ENCODE measurements at places on chromosomes 2 and 18.

- DNase-seq = no peak
These were observed 214.0 kb upstream of the KCNJ3 start for GRCh38 chr2:154484338-154485099.

DNA sequence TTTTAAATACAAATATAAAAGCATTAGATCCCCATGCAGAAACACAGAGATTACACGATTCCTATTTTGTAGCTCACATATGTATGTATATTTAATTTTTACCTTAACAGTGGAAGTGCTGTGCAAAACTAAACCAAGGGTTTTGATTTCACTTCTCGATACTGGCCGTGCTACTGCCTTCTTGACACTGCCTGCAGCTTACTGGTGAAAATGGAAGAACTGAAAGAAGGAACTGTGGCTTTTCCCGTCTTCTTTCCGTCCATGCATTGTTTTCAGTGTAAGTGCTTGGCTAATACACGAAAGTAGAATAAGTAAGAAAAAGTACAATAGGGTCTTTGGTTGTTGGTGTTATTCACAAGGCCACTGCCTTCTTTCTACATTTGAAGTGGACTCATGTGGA, 129.5 kb downstream of the NDUFA10 start:
- no peak for DNase-seq

GRCh38 chr2:224894356-224894755, 147.9 kb downstream of the DOCK10 start:
- DNase-seq = peak; percentile 52

- no peak for DNase-seq
These were observed 129.3 kb downstream of the NUP35 start for GRCh38 chr2:183253441-183254130.

DNA sequence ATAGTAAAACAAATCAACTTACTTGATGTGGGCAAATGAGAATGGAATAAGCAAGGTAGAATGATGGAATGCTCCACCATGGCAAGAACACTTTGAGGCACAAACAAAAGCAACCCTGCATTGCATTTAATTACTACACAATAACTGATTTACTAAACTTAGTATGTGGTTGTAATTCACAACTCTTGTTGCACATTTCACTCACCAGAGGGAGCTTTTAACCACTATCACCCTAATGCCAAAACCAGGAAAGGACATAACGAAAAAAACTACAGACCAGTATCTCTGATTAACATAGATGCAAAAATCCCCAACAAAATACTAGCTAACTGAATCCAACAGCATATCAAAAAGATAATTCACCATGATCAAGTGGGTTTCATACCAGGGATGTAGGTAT, 659.8 kb downstream of the CPS1 start:
- no peak for DNase-seq

DNA sequence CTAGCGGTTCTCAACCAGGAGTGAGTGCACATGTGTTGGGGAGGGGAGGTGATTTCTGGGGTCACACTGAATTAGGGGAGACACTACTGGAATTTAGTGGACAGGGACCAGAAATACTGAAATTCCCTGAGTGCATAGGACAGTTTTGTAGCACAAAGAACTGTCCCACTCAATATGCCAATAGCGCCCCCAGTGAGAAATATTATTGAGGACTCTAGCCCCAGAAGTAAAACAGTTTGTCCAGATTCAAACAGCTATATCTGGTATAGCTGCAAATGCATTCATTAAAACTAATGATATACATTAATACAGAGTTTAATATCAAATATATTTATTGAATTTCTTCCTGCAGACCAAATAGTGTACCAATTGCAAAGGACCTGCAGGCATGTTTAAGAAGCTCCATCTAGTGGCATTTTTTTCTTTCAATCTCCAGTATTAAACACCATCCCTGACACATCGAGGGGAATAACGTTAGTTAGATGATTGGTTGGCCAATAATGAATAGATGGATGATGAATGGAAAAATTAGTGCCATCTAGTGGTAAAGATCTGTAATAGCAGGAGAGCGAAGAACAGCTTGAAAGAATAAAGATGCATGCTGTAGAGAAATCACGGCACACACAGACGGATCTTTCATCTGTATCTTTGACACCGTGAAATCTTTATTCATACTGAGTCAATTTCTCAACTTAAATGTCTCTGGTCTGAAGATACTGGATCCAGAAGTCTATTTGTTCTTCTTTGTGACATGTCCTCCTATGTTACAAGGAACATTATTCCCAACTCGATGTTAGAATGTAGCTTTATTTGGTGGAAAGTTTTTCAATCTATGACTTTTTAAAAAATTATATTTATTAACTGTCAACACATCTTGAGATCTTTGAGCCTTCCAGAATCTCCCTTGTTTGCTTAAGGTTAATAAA, 62.5 kb downstream of the DHRS9 start:
- DNase-seq = peak; percentile 61

DNA sequence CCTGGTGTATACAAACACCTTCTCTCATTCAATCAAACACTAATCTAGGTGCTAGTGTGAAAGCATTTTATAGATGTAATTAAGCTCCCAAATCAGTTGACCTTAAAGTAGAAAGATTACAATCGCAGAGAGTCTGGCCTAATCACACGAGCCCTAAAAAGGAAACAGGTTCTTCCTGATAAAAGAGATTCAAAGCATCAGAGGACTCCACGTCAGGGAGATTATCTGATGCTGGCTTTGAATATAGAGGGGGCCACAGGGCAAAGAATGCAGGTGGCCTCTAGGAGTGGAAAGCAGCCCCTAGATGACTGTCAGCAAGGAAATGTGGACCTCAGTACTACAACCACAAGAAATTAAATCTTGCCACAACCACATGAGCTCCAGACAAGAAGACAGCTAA, 28.2 kb upstream of the ZC3H15 start:
- DNase-seq = no peak

- no peak for DNase-seq
These were observed 231.0 kb upstream of the TNP1 start for GRCh38 chr2:217090884-217091283.

DNA sequence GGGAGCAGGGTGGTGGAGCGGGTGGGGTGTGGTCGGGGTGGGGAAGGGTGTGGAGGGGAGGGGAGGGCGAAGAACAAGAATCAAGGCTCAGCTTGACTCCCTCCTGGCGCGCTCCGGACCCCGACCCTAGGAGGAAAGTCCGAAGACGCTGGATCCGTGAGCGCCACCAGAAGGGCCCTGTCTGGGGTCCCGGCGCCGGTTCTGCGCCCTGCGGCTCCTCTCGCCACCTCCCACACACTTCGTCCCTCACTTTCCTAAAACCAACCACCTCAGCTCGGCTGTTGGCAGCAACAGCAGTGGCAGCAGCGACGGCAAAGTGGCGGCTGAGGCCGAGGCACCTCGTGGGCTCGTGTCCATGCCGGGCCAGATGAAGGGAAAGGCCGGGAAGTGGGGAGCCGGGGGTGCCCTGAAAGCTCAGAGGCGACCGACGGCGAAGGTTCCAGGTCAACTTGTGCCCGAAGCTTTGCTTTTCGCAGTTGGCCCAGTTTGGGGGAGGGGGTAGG, 2.1 kb downstream of the KLHL14 start:
- no peak for DNase-seq
